ENCODE measurements at places on chromosomes 6 and 20.

GRCh38 chr6:11270030-11271027 is 37.9 kb upstream of the NEDD9 start:
- DNase-seq = no peak

DNA sequence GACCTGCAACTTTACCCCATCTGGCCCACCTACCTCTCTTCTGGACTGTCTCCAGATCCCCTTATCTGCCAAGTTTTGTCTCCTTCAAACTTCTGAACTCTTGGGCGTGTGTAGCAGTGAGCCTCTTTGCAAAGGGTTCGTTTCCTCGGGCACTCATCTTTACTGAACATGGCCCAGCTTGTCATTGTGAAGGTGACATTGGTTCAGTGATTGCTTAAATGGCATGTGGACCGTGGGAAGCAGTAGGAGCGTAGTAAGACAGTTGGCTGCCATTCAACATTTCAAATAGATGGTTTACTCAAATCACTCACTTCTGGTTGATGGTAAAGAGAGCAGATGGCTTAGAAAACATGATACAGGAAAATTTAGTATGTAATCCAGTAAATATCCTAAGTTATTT is 34.8 kb upstream of the KIF25 start:
- no peak for DNase-seq

DNA sequence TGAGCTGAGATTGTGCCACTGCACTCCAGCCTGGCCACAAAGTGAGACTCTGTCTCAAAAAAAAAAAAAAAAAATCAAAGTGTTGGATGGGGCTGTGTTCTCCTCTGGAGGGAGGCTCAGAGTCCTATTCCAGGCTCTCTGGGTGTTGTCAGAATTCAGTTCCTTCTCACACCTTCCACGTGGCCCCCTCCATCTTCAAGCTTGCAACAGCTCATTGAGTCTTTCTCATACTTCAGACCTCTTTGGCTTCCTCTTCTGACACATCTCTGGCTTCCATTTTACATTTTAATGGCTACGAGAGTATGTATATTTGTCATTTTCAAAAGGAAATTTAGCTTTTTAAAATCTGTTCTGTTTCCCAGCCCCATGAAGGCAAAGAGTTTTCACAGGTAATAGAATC is 85.8 kb downstream of the RNF144B start:
- DNase-seq = no peak

DNA sequence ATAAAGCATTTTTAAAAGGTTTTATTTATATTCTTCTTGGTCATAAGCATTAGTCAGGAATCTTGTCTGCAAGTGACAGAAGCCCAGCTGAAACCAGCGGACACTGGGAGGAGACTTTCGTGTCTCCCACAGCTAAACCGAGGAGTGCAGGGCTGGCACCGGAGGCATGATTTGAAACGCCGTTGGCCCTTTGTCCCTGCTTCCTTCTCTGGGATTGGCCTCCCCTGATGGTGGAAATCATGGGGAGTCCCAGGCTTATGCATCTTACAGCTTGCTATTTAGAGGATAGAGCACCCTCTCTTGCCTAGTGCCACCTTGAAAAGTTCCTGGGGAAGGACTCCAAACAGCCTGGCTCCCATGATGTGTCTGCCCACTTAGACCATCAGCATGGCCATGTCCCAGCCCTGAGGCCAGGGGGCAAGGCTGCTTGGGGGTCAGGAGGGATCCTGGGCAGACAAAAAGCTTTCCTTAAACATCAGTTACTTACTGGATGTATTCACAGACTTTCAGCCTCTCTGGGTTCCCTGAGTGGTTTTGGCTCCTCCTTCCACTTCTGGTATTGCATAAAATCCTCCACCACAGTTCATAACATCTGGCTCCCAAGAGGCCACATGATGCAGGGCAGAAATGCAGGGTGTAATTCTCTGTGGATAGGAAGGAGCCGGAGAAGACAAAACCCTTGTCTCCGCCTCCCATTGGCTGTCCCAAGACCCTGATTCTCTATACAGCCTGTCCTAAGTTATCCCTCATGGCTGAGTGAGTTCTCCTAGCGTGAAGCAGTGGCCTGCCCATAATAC is 49.3 kb upstream of the INSM1 start:
- no peak for DNase-seq

- DNase-seq = peak; percentile 11
These were observed 31.0 kb downstream of the GLO1 start for GRCh38 chr6:38671885-38672467.

DNA sequence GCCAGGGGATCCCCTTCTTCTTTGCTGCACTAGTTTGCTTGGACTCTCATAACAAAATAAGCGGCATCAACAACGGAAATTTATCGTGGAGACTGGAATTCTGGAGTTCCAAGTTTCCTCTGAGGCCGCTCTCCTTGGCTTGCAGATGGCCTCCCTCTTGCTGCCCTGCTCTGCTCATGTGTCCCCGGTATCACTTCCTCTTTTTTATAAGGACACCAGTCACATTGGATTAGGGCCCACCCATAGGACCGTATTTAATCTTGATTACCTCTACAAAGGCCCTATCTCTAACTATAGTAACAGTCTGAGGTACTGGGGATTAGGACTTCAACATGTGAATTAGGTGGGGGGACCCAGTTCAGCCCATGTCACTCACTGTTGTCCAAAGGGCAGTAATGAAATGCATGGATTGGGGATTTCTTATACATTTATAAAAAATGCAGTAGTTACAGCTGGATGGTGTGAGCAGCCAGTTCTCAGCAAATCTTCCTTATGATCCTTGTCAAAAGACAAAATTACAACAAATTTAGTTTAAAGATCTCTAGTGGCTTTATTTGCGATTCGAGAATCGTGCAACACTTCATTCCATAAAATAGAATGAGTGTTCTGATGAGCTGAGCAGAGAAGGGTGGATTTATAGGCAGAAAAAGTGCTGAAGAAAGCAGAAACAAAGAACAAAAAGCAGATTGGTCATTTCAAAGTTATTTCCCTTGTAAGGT is 59.3 kb upstream of the AKAP12 start:
- no peak for DNase-seq

- DNase-seq = no peak
These were observed 95.3 kb downstream of the TTLL2 start for GRCh38 chr6:167420177-167420576.

DNA sequence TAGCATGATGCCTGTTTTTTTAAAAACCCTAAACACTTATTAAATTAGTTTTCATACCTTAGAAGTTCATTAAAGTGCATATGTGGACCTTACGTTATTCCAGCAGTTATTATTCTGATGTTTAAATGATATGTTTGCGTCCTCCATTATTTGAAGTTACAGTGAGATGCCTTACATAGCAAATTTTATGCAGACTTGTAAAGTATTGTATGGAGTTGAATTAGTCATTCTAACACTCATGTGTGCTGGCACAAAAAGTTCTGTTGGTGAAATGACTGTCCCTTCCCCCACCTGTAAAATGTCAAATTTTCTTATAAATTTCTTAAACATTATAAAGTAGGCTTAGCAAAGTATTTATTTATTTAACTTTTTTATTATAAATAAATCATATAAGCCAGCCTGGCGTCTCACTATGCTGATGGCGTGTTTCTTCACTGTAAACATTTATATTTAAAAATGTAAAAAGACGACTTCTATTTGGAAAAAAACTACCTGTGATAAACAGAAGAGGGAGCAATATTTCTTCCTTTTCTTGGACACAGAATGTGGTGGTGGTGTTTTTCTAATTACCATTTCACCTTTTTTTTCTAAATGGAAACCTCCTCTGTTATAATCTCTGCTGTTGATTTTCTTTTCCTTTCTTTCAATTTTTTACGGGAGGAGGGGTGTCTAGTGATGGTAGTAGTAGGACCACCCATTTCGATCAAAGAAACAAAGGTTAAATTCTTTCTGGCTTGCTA is 155.4 kb downstream of the RFPL4B start:
- no peak for DNase-seq

DNA sequence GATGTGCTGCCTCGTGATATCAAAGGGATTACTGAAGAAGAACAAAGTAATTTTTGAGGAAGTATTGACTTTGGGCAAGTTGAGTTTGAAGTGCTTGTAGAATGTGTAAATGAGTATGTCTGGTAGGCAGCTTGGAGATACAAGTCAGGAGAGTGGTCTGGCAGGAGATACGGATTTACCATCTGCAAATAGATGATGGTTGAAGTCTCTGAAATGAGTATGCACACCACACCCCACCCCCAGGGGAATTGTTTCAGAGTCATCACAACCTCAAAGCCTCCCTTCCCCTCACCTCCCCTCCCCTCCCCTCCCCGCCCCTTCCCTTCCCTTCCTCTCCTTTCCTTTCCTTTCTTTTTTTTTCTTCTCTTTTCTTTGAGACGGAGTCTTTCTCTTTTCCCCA is 16.4 kb upstream of the MCUR1 start:
- DNase-seq = no peak
